ENCODE measurements at places on chromosomes 1 and 21.

DNA sequence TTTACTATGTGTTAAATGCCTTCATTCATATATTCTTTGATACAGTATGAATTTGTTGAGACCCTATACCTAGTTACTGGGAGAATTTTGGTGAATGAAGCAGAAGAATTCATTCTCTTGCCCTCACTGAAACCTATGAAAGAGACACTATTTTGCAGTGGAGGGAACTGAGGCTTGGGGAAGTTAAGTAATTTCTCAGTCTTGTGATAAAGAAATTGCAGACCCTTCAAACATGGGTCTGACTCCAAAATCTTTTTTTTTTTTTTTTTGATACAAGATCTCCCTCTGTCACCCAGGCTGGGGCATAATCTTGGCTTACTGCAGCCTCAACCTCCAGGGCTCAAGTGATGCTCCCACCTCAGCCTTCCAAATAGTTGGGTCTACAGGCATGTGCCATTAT lies 132.1 kb downstream of the DNM3 start:
- no peak for DNase-seq

- DNase-seq: no peak
Observed at GRCh38 chr1:67759066-67759465, 74.1 kb downstream of the GADD45A start.

GRCh38 chr1:232699814-232700213 lies 69.9 kb upstream of the SIPA1L2 start:
- no peak for DNase-seq

- DNase-seq: no peak
Observed at GRCh38 chr1:59667020-59667419, 147.7 kb upstream of the HOOK1 start.

- DNase-seq: no peak
Observed at GRCh38 chr1:160148121-160148520, 3.3 kb upstream of the ATP1A4 start.

DNA sequence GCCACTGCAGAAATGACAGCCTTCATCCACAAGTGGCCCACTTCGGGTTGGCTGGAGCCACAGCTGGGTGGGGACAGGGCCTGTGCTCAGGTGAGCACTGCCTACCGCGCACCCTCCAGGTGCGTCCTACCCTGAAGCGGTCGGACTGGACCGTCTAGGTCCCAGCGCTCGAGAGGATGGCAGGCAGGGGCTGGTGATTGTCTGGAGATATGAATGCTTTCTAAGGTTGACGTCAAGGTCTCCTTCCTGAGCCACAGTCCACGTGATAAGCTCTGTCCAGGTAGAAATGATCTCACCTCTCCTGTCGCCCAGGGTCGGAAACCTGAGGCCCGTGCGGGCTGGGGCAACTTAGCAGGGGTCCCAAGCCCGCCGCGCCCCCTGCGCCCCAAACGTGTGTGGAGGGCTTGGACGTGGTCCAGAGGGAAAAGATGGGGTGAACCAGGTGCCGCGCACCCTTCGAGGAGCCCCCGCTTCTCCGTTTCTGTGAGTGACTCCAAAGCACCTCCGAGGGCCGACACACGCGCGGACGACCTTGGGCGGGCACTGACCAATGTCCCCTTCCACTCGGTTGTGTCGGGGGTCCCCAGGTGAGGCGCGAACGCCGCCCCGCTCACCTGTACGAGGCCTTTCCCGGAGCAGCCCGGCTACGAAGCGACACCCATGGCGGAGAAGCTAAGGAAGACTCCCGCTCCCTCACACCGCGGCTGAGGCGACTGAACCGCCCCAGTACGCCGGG lies 853 bp upstream of the DOP1B start:
- no peak for DNase-seq

GRCh38 chr1:235043234-235043633 lies 85.4 kb downstream of the TOMM20 start:
- no peak for DNase-seq

DNA sequence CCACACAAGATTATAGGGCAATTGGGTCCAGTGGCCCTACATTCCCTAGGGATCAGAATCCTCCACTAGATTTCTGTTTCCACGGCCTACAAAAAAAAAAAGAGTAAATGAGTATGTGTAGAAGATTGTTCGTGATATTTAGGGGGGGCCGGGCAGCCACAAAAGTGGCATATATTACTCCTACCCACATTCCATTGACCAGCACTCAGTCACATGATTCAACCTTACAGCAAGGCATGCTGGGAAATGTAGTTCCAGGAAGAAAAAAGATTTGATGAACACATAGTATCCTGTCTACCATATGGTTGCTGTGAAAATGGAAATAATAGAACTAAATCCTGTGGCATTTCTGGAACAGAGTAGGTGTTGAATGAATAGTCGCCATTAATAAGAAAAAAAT lies 43.4 kb upstream of the GJB5 start:
- DNase-seq: no peak

DNA sequence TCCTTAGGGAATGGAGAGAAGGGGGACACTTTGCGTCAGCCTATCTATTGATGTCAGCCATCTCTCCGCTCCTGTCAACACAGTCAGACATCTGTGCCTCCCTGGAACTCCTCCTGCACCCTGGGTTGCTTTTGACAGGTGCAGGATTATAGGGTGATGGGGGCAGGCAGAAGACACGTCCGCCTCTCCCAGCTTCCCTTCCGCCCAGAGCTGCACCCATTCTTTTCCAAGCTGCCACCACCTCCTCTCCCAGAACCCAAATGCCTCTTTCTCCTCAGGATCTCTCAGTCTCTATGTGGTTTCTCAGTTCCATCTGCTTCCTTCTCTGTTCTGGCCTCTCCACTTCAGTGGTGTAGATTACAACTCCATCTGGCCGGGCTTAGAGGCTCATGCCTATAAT lies 17.1 kb upstream of the KIF1B start:
- no peak for DNase-seq

DNA sequence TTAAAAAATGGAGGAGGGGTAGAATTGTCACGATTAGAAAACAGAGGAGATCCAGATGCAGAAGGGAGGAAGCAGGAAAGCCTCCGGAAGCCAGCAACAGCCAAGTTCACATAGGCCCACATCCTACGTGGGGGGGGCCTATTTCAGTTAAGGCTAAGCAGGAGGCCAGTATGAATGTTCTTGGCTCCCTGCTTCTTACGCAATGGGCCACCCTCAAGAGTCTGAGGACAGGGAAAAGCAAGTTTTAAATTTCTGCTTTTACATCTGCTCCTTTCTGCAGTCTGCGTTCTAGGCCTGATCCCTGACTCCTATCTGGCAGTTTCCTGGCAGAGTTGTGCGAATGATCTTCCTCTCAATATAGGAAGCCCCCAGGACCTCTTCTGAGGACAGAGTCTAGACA lies 30.6 kb downstream of the RABIF start:
- DNase-seq: no peak

DNA sequence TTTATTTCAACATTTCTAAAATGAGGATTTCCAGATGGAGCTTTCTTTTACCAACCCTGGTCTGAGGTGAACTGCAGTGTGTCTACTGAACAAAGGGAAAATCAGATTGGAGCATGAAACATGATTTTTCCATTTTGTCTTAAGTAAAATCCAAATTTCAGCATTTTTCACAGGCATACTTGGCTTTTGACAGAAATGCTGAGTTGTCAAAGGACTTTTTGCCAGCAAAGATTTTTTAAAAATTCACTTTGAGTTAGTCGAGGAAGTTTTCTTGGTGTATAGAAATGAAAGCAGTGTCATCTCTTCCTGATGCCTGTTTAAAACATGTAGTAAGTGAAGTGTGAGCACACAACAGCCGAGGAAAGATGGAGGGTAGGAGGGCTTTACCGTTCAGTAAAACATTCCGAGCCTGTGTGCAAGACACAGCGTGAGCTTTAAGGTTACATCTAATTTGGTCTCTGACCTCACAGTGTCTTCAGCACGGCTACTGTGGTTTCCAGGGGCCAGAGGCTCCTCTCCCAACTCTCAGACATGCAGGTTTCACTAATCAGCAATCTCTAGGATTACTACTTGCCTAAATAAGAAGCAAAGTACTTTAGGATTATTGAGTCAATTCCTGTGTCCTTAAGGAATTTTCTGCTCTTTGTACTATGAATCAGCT lies 45.9 kb downstream of the SAMD13 start:
- no peak for DNase-seq

- DNase-seq: no peak
Observed at GRCh38 chr21:45545691-45546531, 3.7 kb upstream of the SLC19A1 start.

- no peak for DNase-seq
Observed at GRCh38 chr1:103525114-103525606, 339 bp upstream of the RNPC3 start.

DNA sequence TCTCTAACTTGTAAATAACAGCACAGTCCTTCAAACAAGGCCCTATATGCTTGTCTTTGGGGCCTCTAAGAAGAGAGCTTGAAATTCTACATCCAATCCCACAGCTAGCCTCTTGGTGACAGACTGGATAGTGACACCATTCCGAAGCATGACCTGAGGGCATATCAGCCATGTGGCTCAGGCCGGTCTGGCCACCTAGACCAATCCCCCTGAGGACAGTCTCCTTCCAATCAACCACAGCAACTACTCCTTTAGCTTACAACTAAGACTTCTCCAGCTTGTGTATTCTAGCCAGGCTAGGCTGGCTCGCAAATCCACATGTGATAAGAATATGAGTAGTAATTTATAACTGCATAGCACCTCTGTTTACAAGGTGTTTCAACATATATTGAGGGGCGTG lies 14.0 kb downstream of the BCAR3 start:
- DNase-seq: no peak

DNA sequence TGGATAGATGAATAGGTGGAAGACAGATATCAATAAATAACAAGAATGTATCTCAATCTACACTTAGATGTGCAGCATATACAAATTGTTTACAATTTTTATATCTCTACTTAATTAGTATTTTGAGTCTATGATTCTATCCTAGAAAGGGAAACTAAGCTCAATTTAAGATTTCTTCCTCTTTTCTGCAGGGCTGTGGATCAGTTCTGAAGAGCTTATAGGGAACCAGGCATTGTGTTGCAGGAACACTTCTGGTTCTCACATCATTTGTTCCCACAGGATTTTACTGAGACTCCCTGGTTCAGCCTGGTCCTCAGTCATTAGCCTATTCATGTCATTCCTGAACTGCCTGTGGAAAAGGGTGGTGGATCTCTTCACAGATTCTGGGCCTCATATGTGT lies 105.8 kb downstream of the TNFSF18 start:
- DNase-seq: no peak

Data from CD4-positive, alpha-beta T cell treated with Interleukin-4 for 4 hours (primary cell).